Stimulated activated CD4-positive, alpha-beta T cell treated with anti-CD3 and anti-CD28 coated beads, TNF-alpha, amount 100 ng/mL, for 1 hour (primary cell): ENCODE measurements at places on chromosomes 7 and 10.

DNA sequence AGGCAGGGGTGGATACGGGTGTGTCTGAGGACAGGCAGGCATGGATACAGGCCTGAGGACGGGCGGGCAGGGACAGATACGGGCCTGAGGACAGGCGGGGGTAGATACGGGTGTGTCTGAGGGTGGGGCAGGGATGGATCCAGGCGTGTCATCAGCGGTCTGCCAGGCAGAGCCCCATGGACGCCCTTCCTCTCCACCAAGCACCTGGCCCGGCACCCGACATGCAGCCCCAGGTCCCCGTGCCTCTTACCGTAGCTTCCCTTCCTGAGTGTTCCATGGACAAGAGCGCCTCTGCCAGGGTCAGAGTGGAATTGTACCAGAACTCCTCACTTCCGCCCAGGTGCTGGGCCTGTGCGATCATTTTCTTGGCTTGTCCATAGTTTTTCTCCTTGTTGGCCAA, 74.6 kb upstream of the NKX6-2 start:
- DNase-seq: no peak

- no peak for DNase-seq
Measured at GRCh38 chr10:71663311-71663710, 56.3 kb downstream of the C10orf105 start.

DNA sequence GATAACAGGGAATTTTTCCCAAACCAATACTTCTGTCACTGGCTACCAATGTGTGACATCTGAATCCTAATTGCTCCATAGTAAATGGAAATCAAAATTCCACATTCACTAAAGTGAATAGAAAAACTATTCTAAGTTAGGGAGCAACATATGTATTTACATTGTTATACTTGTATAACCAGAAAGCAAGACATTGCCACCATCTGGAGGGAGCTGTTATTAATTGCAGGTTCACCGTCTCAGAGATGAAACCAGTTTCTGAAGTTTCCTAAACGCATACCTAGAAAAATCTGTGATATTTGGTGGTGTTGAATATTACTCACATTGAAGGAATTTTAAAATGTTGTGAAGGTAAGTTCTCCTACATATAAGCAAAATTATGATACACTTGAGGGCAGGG, 390.1 kb downstream of the NXPH1 start:
- no peak for DNase-seq

GRCh38 chr7:131071786-131072504, 255.7 kb upstream of the MKLN1 start:
- DNase-seq: no peak

DNA sequence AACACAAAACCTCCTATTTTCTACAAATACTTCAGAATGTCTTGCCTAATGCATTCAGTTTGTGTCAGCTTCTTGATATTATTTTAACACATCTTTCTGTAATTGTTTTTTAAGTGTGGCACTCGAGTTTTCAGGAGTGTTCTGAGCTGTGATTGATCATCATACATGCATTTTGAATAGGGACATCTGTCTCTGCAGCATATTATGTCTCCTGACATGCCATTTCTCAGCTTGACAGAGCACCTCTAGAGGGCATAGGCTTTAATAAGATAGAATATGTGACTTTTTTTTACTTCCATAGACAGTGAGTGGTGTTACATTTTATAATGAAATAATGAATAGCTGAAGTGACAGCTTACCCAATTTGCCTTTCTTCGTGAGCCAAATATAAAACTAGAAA, 219.2 kb upstream of the HDAC9 start:
- DNase-seq: no peak

DNA sequence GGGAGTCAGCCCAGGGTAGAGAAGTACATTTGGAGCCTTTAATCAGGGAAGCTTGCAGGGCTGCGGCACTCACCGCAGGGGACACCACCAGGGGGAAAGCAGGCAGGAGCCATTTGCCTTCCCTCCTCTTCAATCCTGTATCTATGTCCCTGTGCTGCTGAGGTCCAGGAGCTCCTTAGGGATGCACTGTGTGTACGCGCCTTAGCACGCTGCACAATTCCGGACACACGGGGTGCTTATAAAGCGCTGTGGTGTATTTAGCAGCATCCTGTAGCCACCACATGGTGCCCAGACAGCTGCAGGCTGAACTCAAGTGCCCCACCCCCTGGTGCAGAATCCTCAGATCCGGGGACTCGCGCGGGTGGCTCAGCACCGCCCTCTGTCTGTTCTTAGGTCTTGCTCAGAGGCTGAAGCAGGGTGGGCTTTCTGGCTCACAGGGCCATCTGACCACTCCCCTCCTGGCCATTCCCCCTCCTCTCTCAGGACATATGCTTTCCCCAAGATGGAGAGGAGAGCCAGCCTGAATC, 421.4 kb downstream of the SDK1 start:
- no peak for DNase-seq

- no peak for DNase-seq
Measured at GRCh38 chr7:80047856-80048459, 86.7 kb upstream of the GNAI1 start.

DNA sequence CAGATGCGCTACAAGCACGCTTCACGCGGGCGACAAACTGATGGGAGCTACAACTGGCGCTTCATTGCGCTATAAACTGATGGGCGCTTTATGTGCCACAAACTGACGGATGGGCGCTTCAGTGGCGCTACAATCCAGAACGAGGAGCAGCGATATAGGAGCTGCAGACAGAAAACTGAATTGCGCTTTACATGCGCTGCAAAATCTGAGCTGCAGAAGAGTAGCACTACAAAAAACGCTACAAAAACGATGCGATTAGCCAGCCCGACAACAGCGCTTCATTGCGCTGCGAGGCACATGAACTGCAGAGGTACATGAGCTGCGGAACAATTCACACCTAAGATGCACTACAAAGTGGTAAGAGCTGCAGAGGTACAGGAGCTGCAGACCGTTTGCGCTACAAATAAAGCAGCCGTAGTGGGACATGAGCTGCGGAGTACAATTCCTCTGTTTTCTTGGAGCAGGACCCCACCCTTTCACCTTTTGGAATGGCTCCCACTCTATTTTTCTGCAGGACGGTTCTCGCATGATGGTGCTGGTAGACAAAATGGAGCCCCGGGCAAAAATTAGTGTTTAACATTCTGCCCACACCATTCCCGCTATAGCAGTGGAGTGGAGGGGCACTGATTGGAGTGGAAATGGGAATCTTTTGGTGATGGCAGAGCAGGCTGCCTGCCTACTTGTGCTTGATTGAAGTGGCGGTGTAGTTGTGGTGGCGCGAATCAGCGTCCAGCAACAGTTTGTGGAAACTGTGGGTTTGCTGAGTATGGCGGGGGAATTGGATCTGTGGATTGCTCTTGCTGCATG, 1.2 kb upstream of the SGCE start:
- no peak for DNase-seq

GRCh38 chr10:48456808-48457761, 147.8 kb downstream of the ARHGAP22 start:
- no peak for DNase-seq

- DNase-seq: no peak
Measured at GRCh38 chr10:78390817-78391216, 357.2 kb downstream of the RPS24 start.

- DNase-seq: no peak
Measured at GRCh38 chr7:80611779-80612178, 26.7 kb upstream of the CD36 start.

- no peak for DNase-seq
Measured at GRCh38 chr7:24866004-24866615, 108.8 kb upstream of the GSDME start.

DNA sequence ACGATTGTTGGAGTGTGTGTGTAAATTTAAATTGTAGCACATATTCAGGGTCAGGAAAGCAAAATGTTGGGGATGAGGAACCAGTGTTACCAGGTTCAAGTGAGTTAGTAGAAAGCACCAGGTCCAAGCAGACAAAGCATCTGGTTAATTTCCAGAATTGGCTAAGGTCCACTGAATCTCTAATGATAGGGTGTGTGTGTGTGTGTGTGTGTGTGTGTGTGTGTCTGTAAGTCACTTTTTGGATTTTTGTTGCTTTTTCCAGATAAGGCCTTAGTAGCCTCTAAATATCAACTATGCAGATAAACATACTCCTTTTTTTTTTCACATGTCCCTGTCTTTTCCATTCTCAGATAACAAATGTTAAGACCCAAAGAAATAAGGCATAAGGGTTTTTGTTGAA, 36.6 kb upstream of the FMC1 start:
- no peak for DNase-seq
